ENCODE measurements at places on chromosomes 12 and 14. TPM values are rescaled to one million over a fixed set of nuclear protein-coding genes. Genes with fewer than 3 reads are reported as not detected.

Gene SPIC
- total RNA-seq = not detected

Gene HOXC5
- total RNA-seq = not detected

Gene FOXN4
- not detected for total RNA-seq

Gene RFX4
- not detected for total RNA-seq

Gene AGAP2
- total RNA-seq = 33.4 TPM

Gene RTL1
- not detected for total RNA-seq

Gene KRT73
- total RNA-seq = not detected

Gene GRIP1
- total RNA-seq = not detected

- DNase-seq = no peak
- H3K4me1 ChIP-seq = no peaks in the 10 kb centered on the region
- no peak overlapping the region for H3K4me3 ChIP-seq
- H3K27me3 ChIP-seq = peaks cover 2% of the 10 kb centered on the region
- H3K36me3 ChIP-seq = no peaks in the 10 kb centered on the region
These were observed 331.1 kb upstream of the FKBP4 start for GRCh38 chr12:2463719-2464118.

DNA sequence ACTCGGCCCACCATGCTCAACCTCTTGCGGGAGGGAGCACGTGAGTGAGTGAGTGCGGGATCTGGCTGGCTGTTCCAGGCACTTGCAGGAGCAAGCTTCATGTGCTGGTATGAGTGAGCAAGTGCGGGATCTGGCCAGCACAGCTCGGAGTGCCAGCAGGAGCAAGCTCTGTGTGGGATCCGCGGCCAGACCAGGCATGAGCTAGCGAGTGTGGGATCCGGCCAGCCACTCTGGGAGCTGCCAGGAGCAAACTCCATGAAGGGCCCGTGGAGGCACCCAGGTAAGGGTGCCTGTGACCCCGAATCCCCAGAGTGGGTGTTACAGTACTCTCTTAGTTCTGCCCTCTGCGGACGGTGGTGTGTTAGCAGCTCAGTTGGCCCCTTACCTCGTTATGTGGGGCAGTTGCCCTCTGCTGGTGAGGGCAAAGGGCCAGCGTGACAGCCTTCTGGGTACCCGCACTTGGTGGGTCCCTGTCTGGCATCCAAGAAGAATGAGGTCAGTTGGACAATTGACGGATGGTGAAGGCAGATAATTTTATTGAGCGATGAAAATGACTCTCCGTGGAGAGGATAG, 38.3 kb downstream of the RAD51B start:
- H3K4me1 ChIP-seq = no peaks in the 10 kb centered on the region
- H3K4me3 ChIP-seq = no peak overlapping the region
- H3K27me3 ChIP-seq = peaks cover 2% of the 10 kb centered on the region
- no peak for DNase-seq

GRCh38 chr12:106769546-106769945, 4.9 kb upstream of the RIC8B start:
- no peak for DNase-seq
- H3K4me3 ChIP-seq = no peak overlapping the region
- H3K4me1 ChIP-seq = peaks cover 36% of the 10 kb centered on the region
- no peaks in the 10 kb centered on the region for H3K27me3 ChIP-seq
- no peak overlapping the region for H3K27ac ChIP-seq
- H3K36me3 ChIP-seq = peaks cover 4% of the 10 kb centered on the region

GRCh38 chr12:45184147-45184963, 31.5 kb upstream of the ANO6 start:
- no peak overlapping the region for H3K4me3 ChIP-seq
- DNase-seq = no peak
- no peak overlapping the region for H3K27ac ChIP-seq
- H3K4me1 ChIP-seq = no peaks in the 10 kb centered on the region
- H3K36me3 ChIP-seq = no peaks in the 10 kb centered on the region

- no peak overlapping the region for H3K4me3 ChIP-seq
- H3K4me1 ChIP-seq = peaks cover 8% of the 10 kb centered on the region
- no peak overlapping the region for H3K27ac ChIP-seq
- peaks cover 7% of the 10 kb centered on the region for H3K36me3 ChIP-seq
These were observed 241.5 kb downstream of the BCL11B start for GRCh38 chr14:99030454-99030853.

DNA sequence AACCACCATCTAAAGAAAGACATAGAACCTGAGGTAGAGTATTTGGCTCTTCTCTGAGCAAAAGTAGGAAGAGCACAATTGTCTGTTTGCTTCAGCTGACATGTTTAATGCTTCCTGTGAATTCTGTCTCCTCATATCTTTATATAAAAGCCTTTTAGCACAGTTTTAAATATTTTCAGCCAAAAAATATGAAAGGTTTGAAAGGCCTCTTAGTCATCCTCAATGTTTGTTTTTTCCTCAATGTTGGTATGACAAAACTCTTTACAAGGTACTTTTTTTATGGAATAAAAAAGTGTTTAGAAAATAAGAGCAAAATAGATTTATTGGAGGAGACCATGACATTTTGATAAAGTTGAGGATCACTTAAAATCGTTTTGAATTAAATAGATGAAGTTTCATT, 360.9 kb downstream of the NAV3 start:
- H3K4me3 ChIP-seq = no peak overlapping the region
- no peaks in the 10 kb centered on the region for H3K4me1 ChIP-seq
- DNase-seq = no peak
- H3K27me3 ChIP-seq = no peaks in the 10 kb centered on the region

GRCh38 chr14:31026450-31027235, 464 bp upstream of the STRN3 start:
- DNase-seq = peak; percentile 90
- H3K36me3 ChIP-seq = peaks cover 11% of the 10 kb centered on the region
- no peaks in the 10 kb centered on the region for H3K27me3 ChIP-seq
- H3K27ac ChIP-seq = peak overlapping the region; percentile 96
- peaks cover 55% of the 10 kb centered on the region for H3K4me1 ChIP-seq

DNA sequence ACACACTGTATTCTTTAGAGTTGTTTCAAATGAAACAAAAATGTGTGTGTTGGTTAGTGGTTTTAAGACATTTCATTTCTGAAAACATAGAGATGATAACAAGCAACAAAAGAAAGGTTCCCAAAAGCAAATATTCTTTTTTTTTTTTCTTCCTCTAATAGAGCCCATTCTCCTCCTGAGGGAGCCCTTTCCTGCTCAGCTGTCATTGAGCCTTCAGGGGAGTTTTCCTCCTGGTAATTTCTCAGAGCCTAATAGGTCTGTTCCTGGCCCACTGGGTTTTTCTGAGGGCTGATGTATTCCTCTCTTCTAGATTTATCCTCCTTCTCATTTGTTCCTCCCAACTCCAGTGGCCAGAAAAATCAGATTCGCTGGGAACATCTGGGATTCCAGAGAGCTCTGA, 654.5 kb downstream of the NOVA1 start:
- no peaks in the 10 kb centered on the region for H3K27me3 ChIP-seq
- H3K4me3 ChIP-seq = no peak overlapping the region
- no peaks in the 10 kb centered on the region for H3K4me1 ChIP-seq
- no peaks in the 10 kb centered on the region for H3K36me3 ChIP-seq

DNA sequence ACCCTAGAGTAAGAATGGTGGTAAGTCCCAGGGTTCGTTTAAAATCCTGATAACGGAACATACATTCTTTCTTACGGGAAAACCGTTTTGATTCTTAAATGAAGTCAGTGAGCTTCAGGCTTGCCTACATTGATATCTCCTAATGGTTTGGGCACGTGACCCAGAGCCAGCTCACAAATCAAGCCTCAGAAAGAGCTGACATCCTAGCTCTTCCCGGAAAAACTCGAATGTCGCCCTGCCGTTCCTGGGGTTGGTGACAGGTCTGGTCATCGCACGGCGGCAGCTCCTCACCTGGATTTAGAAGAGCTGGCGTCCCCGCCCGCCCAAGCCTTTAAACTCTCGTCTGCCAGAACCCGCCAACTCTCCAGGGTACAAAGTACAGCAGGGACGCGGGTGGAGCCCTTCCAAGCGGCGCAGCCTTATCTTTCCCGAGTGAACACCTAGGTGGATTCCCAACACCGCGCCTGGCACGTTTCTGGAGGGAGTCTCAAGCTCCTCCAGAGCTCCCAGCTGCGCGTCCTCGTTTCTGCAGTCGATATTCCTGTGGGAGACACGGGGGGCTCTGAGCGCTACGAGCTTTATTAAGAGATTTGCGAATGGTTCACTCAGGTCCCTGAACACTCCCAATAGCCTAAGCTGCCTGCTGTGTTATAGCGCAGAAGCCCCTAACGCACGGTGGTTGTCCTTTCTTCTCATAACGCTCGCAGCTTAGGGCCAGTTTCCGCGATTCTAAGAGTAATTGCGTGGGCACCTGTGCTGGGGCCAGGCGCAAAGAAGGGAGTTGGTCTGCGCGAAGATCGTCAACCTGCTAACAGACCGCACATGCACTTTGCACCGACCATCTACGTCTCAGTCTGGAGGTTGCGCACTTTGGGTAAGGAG, at the start of gene SSTR1:
SSTR1 (plus strand) TSS at position 169 of the 882 bp plus-strand sequence. CDS start 1,486 bp downstream, outside the sequence.
- H3K36me3 ChIP-seq = peaks cover 3% of the 10 kb centered on the region
- peak within 1 kb of the TSS; percentile 23 for H3K27ac ChIP-seq
- H3K4me3 ChIP-seq = no peak within 1 kb of the TSS
- peaks cover 51% of the 10 kb centered on the region for H3K27me3 ChIP-seq
- DNase-seq = no peak
- H3K4me1 ChIP-seq = peaks cover 3% of the 10 kb centered on the region

DNA sequence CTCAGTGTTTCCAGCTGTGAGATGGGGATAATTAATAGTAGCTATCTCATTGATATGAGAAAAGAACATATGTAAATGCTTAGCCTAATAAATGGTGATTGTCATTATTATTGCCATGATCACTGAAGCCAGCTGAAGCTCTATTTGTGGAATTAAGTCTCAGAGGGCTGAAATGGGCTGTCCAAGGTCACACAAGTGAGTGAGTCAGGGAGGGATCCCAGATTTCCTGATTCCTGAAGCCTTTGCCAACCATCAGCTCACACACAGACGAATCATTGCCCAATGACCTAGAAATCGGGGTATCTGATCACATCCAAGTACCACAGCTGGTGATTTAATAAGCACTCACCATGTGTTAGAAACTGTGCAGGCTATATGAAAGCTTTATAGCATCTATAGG, 21.6 kb upstream of the TMEM229B start:
- peaks cover 35% of the 10 kb centered on the region for H3K27me3 ChIP-seq
- no peak overlapping the region for H3K4me3 ChIP-seq
- DNase-seq = no peak
- no peaks in the 10 kb centered on the region for H3K36me3 ChIP-seq

DNA sequence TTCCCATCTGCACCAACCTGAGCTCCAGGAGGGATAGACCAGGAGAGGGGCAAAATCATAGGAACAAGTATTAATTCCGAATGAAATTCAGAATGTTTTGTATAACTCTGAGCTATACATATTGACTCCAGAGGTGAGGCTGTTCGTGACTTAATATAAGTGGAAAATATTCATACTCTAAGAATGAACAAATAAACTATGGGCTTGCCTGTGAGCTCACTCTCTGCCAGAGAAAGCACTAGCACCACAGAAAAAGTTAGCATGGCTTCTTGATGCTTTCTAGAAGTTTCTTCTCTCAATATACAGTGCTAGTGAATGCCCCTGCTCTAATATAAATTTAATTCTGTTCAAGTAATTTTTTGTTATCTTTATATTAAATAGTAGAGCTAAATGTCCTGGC, 1536.4 kb upstream of the FLRT2 start:
- H3K4me1 ChIP-seq = no peaks in the 10 kb centered on the region
- no peaks in the 10 kb centered on the region for H3K27me3 ChIP-seq
- H3K27ac ChIP-seq = no peak overlapping the region
- H3K4me3 ChIP-seq = no peak overlapping the region

DNA sequence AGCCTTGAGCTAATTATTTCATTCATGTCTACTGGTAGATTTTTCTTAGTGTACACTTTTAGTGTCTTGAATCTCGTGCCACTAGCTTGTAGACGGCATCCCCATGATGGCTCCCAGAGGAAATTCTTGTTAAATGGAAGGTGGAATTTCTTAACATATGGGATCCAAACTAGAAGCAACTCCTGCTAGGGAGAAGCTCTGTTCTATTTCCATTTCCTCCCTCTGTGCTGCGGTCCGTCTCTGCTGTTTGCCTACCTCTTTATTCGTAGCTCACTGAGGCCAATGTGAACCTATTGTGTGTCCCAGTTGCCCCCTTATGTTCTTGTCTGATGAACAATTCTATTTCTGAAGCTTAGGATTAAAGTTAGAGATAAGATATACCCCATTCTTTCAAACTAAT, 588 bp downstream of the PIK3C2G start:
- H3K4me1 ChIP-seq = no peaks in the 10 kb centered on the region
- DNase-seq = no peak
- no peak overlapping the region for H3K4me3 ChIP-seq
- H3K36me3 ChIP-seq = no peaks in the 10 kb centered on the region
- no peak overlapping the region for H3K27ac ChIP-seq

DNA sequence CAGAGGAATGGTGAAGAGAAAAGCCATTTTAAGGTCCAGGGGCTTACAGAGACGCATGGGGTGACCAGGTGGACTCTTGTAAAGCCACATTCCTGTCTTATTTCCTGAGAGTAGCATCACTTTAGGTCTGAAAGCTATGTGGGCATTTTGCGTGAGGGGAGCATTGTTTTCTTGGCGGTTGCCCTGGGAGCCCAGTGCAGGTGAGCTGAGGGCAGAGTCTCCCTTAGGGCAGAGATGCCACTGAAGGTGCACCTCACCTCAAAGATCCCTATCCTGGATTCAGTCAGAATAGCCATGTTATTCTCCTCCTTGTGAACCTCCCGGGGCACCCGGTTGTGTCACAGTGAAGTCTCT, 12.4 kb downstream of the GLRX5 start:
- H3K4me1 ChIP-seq = peaks cover 19% of the 10 kb centered on the region
- no peak for DNase-seq
- no peaks in the 10 kb centered on the region for H3K27me3 ChIP-seq
- H3K4me3 ChIP-seq = no peak overlapping the region
- no peak overlapping the region for H3K27ac ChIP-seq

DNA sequence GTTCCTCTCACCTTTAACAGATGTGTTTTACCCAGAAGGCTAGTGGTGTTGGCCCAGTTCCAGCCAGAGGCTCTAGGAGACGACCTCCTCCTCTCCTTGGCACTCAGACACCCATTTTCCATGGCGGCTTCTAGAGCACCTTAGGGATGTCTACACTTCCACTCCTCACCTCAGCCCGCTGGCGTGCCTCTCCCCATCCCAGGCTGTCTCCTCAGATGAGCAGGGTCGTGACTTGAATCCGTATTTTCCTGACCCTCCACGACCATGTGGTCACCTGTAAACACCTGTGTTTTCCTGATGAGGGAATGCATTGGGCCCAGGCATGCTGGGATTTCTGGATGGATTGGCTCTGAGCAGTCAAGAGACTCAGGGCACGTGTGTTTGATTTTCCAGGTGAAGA, 21.8 kb upstream of the RIN3 start:
- peaks cover 19% of the 10 kb centered on the region for H3K27me3 ChIP-seq
- H3K36me3 ChIP-seq = no peaks in the 10 kb centered on the region
- H3K4me3 ChIP-seq = no peak overlapping the region
- H3K27ac ChIP-seq = no peak overlapping the region
- H3K4me1 ChIP-seq = no peaks in the 10 kb centered on the region

- no peak overlapping the region for H3K4me3 ChIP-seq
- no peak for DNase-seq
- no peaks in the 10 kb centered on the region for H3K36me3 ChIP-seq
- no peak overlapping the region for H3K27ac ChIP-seq
These were observed 105.3 kb upstream of the RTL1 start for GRCh38 chr14:101008631-101009336.

- H3K4me1 ChIP-seq = no peaks in the 10 kb centered on the region
- peaks cover 5% of the 10 kb centered on the region for H3K36me3 ChIP-seq
- no peak for DNase-seq
- no peak overlapping the region for H3K27ac ChIP-seq
- H3K27me3 ChIP-seq = no peaks in the 10 kb centered on the region
These were observed 106.9 kb downstream of the RFLNA start for GRCh38 chr12:124401704-124402221.

All from activated T-helper 1 cell treated with anti-CD3 and anti-CD28 coated beads, Interleukin-12 subunit alpha, Interleukin-12 subunit beta, Interleukin-2, Interleukin-4 antibody, amounts not matched to agents 30 ng/mL and 10 ng/mL and 1 ng/mL, durations not matched to agents 14 hours and 24 hours and 36 hours (primary cell).